ENCODE measurements at places on chromosomes 5 and 9. TPM values are rescaled to one million over a fixed set of nuclear protein-coding genes. Genes with fewer than 3 reads are reported as not detected.

- no peak for DNase-seq
- H3K27ac ChIP-seq: no peak overlapping the region
- H3K4me1 ChIP-seq: peaks cover 4% of the 10 kb centered on the region
- H3K36me3 ChIP-seq: peaks cover 6% of the 10 kb centered on the region
- H3K4me3 ChIP-seq: no peak overlapping the region
- H3K27me3 ChIP-seq: no peaks in the 10 kb centered on the region
Observed at GRCh38 chr9:127531676-127532075, 80.4 kb downstream of the LRSAM1 start.

GRCh38 chr9:86413971-86414880 lies 60.0 kb upstream of the TUT7 start:
- peaks cover 1% of the 10 kb centered on the region for H3K4me1 ChIP-seq
- H3K27me3 ChIP-seq: no peaks in the 10 kb centered on the region
- H3K36me3 ChIP-seq: no peaks in the 10 kb centered on the region
- no peak for DNase-seq
- no peak overlapping the region for H3K27ac ChIP-seq

DNA sequence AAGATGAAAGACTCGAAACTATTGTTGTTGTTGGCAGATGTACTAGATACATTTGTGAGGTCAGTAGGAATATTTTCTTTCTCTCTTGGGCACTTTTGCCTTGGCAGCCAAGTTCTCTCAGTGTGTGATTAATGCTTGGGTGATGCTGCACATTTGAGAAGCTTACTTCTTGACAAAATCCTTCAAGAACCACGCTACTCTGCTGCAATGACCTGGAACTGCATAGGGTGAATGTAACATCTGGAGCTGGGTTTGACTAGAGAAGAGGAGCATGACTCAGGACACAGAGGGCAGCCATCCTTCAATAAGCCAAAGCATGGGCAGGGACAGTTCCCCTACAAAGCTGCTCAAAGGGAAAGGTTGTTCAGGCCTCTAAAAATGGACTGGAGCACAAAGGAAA lies 75.5 kb upstream of the PUM3 start:
- H3K27me3 ChIP-seq: peaks cover 69% of the 10 kb centered on the region
- no peak for DNase-seq
- no peaks in the 10 kb centered on the region for H3K4me1 ChIP-seq
- H3K36me3 ChIP-seq: no peaks in the 10 kb centered on the region

DNA sequence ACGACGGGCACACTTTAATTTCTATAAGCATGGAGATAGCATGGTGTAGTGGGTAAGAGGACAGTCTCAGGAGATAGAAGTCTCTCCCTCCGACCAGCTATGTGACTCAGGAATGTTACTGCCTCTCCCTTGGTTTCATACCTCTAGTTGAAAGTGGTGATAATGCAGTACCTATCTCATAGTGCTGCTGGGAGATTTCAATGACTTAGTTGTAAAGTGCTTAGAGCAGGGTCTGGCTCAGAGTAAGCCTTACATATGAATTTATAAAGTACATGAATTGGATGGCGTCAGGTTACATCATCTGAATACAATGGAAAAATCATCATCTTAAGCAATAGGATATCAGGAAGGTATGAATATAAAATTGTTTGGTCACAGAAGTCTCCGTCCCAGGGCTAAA lies 952.8 kb upstream of the EDIL3 start:
- H3K27ac ChIP-seq: no peak overlapping the region
- no peaks in the 10 kb centered on the region for H3K36me3 ChIP-seq
- H3K4me1 ChIP-seq: peaks cover 2% of the 10 kb centered on the region
- peaks cover 3% of the 10 kb centered on the region for H3K27me3 ChIP-seq

DNA sequence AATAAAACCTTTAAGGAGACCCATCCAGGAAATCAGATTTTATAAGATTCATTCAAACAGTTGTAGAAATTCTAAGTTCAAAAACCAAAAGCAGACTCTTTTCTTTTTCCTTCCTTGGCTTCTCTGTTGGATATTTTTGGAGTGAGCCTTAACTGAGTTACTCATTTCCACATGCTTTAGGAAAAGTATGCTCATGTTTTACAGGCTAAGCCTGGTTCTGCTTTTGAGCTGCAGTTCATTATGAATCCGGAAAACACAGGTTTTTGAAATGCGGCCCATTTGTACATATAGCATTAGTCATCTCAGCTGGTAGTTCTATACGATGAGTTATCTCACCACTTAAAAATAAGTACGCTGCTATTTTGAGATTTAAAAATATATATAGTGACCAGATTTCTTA lies 156.6 kb upstream of the DMRT1 start:
- H3K27me3 ChIP-seq: no peaks in the 10 kb centered on the region
- H3K27ac ChIP-seq: peak overlapping the region; percentile 84
- peaks cover 50% of the 10 kb centered on the region for H3K4me1 ChIP-seq

DNA sequence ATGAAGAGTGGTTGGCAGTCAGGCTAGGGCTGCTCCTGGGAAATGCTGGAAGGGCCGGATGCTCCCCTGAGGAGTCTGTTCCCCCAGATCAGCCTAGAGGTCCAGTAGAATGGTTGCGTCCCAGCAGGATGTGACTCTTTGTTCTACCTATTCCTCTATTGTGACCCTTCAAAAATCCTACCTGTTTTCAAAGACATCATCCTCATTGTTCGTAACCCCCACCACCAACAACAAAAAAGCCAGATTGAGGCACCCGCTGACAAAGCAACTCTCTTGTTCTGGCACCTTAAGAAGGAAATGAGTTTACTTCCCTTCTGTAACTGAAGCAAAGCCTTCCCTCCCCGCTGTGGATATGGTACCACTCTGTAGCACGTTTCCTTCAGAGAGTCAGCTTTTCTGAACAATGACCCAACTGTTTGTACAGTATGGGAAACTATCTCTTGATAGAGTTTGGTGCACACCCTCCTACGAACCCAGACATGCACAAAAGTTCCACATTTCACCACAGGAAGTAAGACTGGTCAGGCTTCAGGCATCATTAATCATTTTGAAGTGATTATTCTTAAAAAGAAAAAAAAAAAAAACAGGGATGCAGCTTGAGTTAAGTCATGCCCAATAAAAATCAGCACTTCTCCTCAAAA lies 207.2 kb downstream of the ENC1 start:
- no peak overlapping the region for H3K4me3 ChIP-seq
- no peaks in the 10 kb centered on the region for H3K27me3 ChIP-seq
- DNase-seq: no peak
- peaks cover 28% of the 10 kb centered on the region for H3K4me1 ChIP-seq
- peak overlapping the region; percentile 63 for H3K27ac ChIP-seq
- H3K36me3 ChIP-seq: no peaks in the 10 kb centered on the region

GRCh38 chr5:9490494-9491097 lies 55.3 kb downstream of the SEMA5A start:
- no peak for DNase-seq
- peaks cover 6% of the 10 kb centered on the region for H3K4me1 ChIP-seq
- H3K27ac ChIP-seq: no peak overlapping the region
- no peak overlapping the region for H3K4me3 ChIP-seq
- H3K36me3 ChIP-seq: peaks cover 4% of the 10 kb centered on the region

GRCh38 chr5:134026521-134027287 lies 21.9 kb upstream of the VDAC1 start:
- H3K4me1 ChIP-seq: no peaks in the 10 kb centered on the region
- H3K27ac ChIP-seq: no peak overlapping the region
- DNase-seq: no peak
- no peaks in the 10 kb centered on the region for H3K36me3 ChIP-seq
- H3K27me3 ChIP-seq: no peaks in the 10 kb centered on the region

- no peaks in the 10 kb centered on the region for H3K36me3 ChIP-seq
- no peak overlapping the region for H3K4me3 ChIP-seq
- no peaks in the 10 kb centered on the region for H3K4me1 ChIP-seq
- peaks cover 34% of the 10 kb centered on the region for H3K27me3 ChIP-seq
Observed at GRCh38 chr5:14635656-14636055, 28.9 kb upstream of the OTULIN start.

- DNase-seq: no peak
- peaks cover 3% of the 10 kb centered on the region for H3K4me1 ChIP-seq
- H3K4me3 ChIP-seq: no peak overlapping the region
- H3K27ac ChIP-seq: peak overlapping the region; percentile 87
- H3K36me3 ChIP-seq: peaks cover 16% of the 10 kb centered on the region
- H3K27me3 ChIP-seq: no peaks in the 10 kb centered on the region
Observed at GRCh38 chr5:146283344-146283761, 55.3 kb upstream of the POU4F3 start.

DNA sequence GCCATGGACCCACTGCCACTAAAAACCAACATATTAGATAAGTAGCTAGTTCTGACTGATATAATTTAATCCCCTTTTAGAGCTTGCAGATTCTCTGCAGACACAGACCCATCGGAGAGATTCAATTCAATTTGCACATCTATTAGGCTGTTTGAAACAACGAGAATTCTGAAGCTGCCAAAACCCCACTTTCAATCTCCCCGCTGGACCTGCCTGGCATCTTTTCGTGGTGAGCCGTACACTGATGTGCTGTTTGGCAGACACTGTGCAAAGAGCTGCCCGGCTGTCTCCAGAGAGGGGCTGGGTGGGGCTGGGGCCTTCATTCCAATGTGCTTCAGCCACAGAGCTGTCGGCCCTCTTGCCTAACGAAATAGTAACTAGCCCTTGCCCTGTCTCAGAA lies 42.1 kb upstream of the FAM240B start:
- H3K36me3 ChIP-seq: no peaks in the 10 kb centered on the region
- H3K4me3 ChIP-seq: no peak overlapping the region
- H3K27me3 ChIP-seq: no peaks in the 10 kb centered on the region
- no peak overlapping the region for H3K27ac ChIP-seq

- no peak overlapping the region for H3K4me3 ChIP-seq
- DNase-seq: no peak
- H3K4me1 ChIP-seq: no peaks in the 10 kb centered on the region
- peaks cover 2% of the 10 kb centered on the region for H3K27me3 ChIP-seq
Observed at GRCh38 chr5:30849931-30850710, 343.4 kb upstream of the CDH6 start.

GRCh38 chr9:27888661-27889295 lies 315.5 kb upstream of the C9orf72 start:
- peaks cover 5% of the 10 kb centered on the region for H3K4me1 ChIP-seq
- H3K27ac ChIP-seq: no peak overlapping the region
- no peak for DNase-seq
- H3K27me3 ChIP-seq: no peaks in the 10 kb centered on the region

DNA sequence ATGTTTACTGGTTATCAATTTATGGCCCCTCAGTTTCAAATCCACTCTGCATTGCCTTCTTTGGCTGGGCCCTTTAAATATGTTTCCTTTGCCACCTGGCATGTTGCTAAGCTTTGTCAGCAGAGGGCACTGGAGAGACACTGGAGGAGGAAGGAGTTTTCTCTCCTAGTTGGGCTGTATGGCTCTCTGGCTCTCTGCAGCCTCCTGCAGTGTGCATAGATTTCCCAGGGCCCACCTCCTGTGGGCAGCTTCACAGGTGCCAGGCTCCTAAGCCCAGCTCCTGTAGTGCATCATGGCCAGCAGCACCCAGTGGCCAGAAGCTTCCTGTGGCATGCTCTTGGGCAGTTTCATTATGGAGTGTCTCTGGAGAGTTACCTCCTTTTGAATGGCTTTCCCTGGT lies 23.3 kb downstream of the CAVIN4 start:
- no peak for DNase-seq
- no peak overlapping the region for H3K4me3 ChIP-seq
- no peak overlapping the region for H3K27ac ChIP-seq
- peaks cover 7% of the 10 kb centered on the region for H3K27me3 ChIP-seq
- H3K4me1 ChIP-seq: peaks cover 18% of the 10 kb centered on the region

- no peak for DNase-seq
- peaks cover 3% of the 10 kb centered on the region for H3K36me3 ChIP-seq
- peaks cover 13% of the 10 kb centered on the region for H3K4me1 ChIP-seq
- H3K4me3 ChIP-seq: no peak overlapping the region
- no peak overlapping the region for H3K27ac ChIP-seq
- H3K27me3 ChIP-seq: no peaks in the 10 kb centered on the region
Observed at GRCh38 chr9:124389146-124389939, 25.9 kb downstream of the PSMB7 start.

DNA sequence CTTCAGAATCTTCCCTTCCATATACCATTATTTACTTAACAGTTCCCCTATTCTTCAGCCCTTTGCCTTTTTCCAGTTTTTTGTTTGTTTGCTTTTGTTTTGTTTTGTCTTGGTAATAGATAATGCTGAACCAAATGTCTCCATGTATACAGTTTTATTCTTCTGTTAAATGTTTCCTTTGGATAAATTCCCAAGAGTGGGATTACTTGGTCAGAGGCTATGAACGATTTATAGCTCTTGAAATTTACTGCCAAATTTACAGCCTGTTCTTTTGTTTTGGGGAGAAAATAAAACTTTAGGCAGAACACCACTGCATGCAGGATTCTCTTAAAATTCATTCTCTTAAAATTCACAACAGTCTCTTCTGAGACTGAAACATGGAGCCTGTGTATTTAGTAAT lies 38.6 kb downstream of the NR4A3 start:
- no peaks in the 10 kb centered on the region for H3K36me3 ChIP-seq
- H3K27ac ChIP-seq: peak overlapping the region; percentile 65
- no peaks in the 10 kb centered on the region for H3K27me3 ChIP-seq

- peaks cover 4% of the 10 kb centered on the region for H3K4me1 ChIP-seq
- no peaks in the 10 kb centered on the region for H3K27me3 ChIP-seq
- no peak overlapping the region for H3K27ac ChIP-seq
- peaks cover 17% of the 10 kb centered on the region for H3K36me3 ChIP-seq
- no peak for DNase-seq
Observed at GRCh38 chr9:35560625-35561337, 44.3 kb upstream of the TESK1 start.

- H3K36me3 ChIP-seq: no peaks in the 10 kb centered on the region
- no peak overlapping the region for H3K4me3 ChIP-seq
- H3K27me3 ChIP-seq: peaks cover 31% of the 10 kb centered on the region
- no peak overlapping the region for H3K27ac ChIP-seq
- H3K4me1 ChIP-seq: peaks cover 28% of the 10 kb centered on the region
Observed at GRCh38 chr9:105696219-105696793, 2.0 kb downstream of the TMEM38B start.

GRCh38 chr5:150123542-150123941 lies 32.1 kb downstream of the PDGFRB start:
- H3K27me3 ChIP-seq: no peaks in the 10 kb centered on the region
- no peak overlapping the region for H3K4me3 ChIP-seq
- no peak for DNase-seq
- H3K4me1 ChIP-seq: no peaks in the 10 kb centered on the region
- H3K27ac ChIP-seq: no peak overlapping the region

Gene SPINK4
- total RNA-seq: not detected

Gene IL5
- not detected for total RNA-seq

Gene ADAMTS2
- total RNA-seq: 10.5 TPM

Gene ANKRD55
- 0.18 TPM for total RNA-seq

Gene SLCO4C1
- 1.2 TPM for total RNA-seq

Gene TRPM3
- total RNA-seq: 1.1 TPM

Gene BSPRY
- total RNA-seq: 3.4 TPM

Gene CCDC192
- 2.1 TPM for total RNA-seq

Gene PAEP
- not detected for total RNA-seq

Gene HTR4
- 0.27 TPM for total RNA-seq

Gene WWC1
- total RNA-seq: 29.9 TPM

Gene ANKRD20A1
- total RNA-seq: 6.5 TPM

Gene TEX48
- not detected for total RNA-seq

Gene C5orf52
- total RNA-seq: not detected

Gene DIMT1
- 21.9 TPM for total RNA-seq

Gene LCN9
- 1.7 TPM for total RNA-seq

Gene SLC6A3
- total RNA-seq: 0.04 TPM

Gene ZFP2
- 4.0 TPM for total RNA-seq

Gene UBAP2
- total RNA-seq: 51.5 TPM

Gene OR13J1
- total RNA-seq: not detected

Measured in mesothelial cell of epicardium (in vitro differentiated cells).